Bronchial smooth muscle cell (primary cell): ENCODE measurements at places on chromosomes 11 and 22. TPM values are rescaled to one million over a fixed set of nuclear protein-coding genes. Genes with fewer than 3 reads are reported as not detected.

The ZNF70 gene
- 1.6 and 2.0 TPM in 2 replicates for total RNA-seq

The TRIM66 gene
- 7.9 and 9.8 TPM in 2 replicates for total RNA-seq

The INSC gene
- total RNA-seq = 0.79 TPM in 1 of 2 replicates, not detected in the other

The SLC22A8 gene
- under 0.01 TPM in 1 of 2 replicates, not detected in the other for total RNA-seq

The ACRV1 gene
- total RNA-seq = not detected in 2 replicates

The PEX16 gene
- total RNA-seq = 32.3 and 33.5 TPM in 2 replicates

The GNAZ gene
- 0.26 and 0.32 TPM in 2 replicates for total RNA-seq

The TPBGL gene
- not detected in 2 replicates for total RNA-seq

The TMEM41B gene
- 31.9 and 44.4 TPM in 2 replicates for total RNA-seq

The TMEM191C gene
- total RNA-seq = 0.34 and 1.1 TPM in 2 replicates

The FZD4 gene
- 30.6 and 33.6 TPM in 2 replicates for total RNA-seq

The C11orf16 gene
- not detected in 2 replicates for total RNA-seq

The NFAM1 gene
- under 0.01 TPM in 1 of 2 replicates, not detected in the other for total RNA-seq

The PRR33 gene
- not detected in 2 replicates for total RNA-seq

The GSC2 gene
- total RNA-seq = not detected in 2 replicates

The GSTP1 gene
- 486 and 932 TPM in 2 replicates for total RNA-seq

The FGF19 gene
- not detected in 2 replicates for total RNA-seq

The OR51B4 gene
- total RNA-seq = not detected in 2 replicates

The GSTT2B gene
- total RNA-seq = 1.4 and 3.2 TPM in 2 replicates

The MAJIN gene
- total RNA-seq = not detected in 2 replicates

The TUBA8 gene
- total RNA-seq = 0.60 and 0.63 TPM in 2 replicates
